ENCODE measurements at places on chromosomes 12 and 14.

- DNase-seq = no peak
These were observed 24.7 kb downstream of the ISCA2 start for GRCh38 chr14:74518221-74518620.

DNA sequence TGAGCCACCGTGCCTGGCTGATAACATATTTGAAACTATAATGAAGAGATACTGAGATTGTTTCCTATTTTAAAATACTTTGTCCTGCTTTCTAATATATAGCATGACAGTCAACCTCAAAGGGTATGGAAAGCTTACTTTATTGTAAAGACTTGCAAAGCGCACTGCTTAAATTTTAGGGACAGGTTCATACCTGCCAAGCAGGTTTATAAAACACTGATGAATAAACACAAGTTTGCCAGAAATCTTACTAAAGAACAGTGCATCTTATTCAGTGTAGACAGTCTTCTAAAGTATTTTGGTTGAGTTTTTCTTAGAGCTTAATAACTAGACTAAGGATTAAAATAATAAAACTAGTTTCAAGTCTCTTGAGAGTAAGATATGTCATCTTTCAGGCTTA, 4.8 kb downstream of the C12orf71 start:
- DNase-seq = no peak

DNA sequence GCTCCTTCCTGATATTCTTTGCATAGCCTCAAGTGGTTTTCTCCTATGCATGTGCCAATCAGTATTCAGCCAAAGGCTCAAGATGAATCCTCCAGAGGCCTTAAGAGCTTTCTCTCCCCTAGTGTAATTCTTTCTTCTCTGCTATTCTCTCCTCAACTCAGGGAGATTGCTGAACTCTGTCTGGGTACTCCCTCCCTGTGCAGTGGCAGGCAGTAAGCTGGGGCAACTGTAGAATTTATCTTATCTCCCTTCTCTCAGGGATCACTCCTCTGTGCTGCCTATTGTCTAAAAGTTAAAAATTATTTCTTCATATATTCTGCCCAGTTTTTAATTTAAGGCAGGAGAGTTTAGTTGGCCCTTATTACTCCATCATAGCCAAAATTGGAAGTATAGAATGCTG, 28.5 kb upstream of the RTRAF start:
- DNase-seq = no peak

- DNase-seq = no peak
These were observed 76.3 kb downstream of the CDK17 start for GRCh38 chr12:96323906-96324305.

DNA sequence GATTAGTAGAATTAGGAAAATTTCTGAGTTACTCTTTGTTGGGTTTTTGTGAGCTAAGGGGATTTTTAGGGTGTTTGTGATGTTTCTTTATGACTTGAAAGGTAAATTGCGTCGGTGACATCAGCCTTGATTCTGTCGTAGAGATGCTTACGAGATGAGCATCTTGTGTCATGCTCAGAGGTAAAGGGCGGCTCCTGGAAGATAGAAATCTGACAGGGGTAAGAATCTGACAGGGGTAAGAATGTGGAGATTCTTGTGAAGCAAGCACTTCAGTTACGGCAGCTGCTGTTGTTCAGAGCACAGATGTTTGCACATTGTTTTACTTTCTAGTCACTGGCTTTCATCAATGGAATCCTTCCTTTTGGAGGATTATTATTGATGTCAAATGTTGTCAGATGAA, 22.5 kb downstream of the EML1 start:
- DNase-seq = no peak

DNA sequence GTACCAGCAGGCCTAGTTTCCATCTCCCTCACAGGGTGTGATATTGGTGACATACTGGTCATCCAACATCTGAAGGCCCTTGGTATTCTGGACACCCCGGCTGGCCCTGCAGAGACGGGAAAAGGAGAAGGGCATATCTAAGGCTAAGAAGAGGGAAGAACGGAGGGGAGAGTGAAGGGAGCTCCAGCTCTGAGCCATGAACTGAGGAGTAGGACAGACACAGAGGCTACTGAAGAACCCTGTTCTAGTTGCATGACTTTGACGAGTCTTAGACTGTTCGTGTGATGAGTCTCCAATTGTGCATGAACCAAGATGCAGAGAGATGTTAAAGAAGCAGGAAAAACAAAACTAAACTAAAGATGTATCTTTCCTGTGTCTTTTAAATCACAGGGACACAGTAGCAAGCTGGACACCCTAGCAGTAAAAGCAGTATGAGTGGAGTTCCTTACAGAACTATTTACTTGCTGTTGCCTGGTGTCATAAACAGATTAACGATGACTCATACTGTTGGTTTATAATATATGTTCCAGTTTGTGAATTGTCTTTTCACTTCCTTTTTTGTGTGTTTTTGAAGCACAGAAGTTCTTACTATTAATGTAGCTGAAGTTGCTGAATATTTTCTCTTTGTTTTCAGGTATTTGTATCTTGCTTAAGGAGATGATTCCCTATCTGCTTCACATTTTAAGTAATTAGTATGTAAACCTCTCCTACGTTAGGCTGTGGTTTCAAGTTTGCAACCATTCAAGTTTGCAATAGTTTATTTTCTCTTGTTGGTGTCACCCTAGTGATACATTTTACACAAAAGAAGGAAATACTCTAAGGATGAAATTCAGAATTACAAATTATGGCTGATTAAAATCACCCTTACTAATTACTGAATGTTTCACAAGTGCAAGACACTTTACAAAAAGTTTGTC, 15.7 kb downstream of the FAR2 start:
- no peak for DNase-seq
